Activated CD8-positive, alpha-beta memory T cell treated with anti-CD3 and anti-CD28 coated beads, Interleukin-2, amount 10 ng/mL, durations not matched to agents 7 days and 5 days (primary cell): ENCODE measurements at places on chromosomes 1 and 21. TPM values are rescaled to one million over a fixed set of nuclear protein-coding genes. Genes with fewer than 3 reads are reported as not detected.

DNA sequence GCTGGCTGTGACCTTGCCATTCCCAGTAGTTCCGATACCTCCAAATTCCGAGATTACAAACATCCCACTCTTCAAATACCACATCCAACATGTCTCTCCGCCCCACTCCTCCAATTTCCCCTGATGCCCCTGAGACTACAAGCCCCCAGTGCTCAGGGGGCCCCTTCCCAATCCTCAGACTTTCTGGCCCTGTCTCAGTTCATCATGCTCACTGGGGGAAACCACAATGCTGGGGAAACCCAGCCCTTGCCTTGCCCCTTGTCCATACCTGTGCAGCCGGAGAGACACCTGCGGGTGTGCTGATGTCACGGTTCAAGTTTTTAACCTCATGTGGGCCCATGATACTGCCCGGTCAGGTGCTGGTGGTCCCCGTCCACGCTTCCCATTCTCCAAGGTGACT is 226.6 kb downstream of the CAMTA1 start:
- H3K36me3 ChIP-seq = no peaks in the 10 kb centered on the region
- H3K27me3 ChIP-seq = no peaks in the 10 kb centered on the region
- no peak overlapping the region for H3K27ac ChIP-seq
- no peak for DNase-seq

TFF2 gene
- total RNA-seq = not detected

GRCh38 chr1:155860970-155861510 is 1.7 kb downstream of the SYT11 start:
- no peak for DNase-seq
- H3K4me1 ChIP-seq = peaks cover 45% of the 10 kb centered on the region
- peaks cover 8% of the 10 kb centered on the region for H3K36me3 ChIP-seq
- H3K27me3 ChIP-seq = no peaks in the 10 kb centered on the region

NSUN4 gene
- 20.6 TPM for total RNA-seq

DNA sequence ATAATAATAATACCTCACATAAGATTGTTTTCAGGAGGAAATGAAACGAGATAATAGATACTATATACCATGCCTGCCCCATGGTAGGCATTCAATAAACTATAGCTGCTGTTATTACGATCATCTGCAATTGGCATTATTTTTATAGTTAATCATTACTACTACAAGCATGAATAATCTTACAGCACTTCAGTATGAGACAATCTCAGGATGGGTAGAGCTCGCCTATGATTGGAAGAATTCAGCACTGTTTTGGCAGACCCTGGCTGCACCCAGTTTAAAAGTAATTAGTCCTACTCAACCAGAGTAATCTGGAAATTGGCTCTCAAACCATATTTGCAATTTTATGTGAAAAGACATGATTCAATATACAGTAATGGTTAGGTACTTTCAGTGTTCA is 105.0 kb upstream of the DPYD start:
- DNase-seq = no peak
- H3K4me3 ChIP-seq = no peak overlapping the region
- H3K27me3 ChIP-seq = peaks cover 16% of the 10 kb centered on the region
- peaks cover 2% of the 10 kb centered on the region for H3K4me1 ChIP-seq
- H3K27ac ChIP-seq = no peak overlapping the region
- no peaks in the 10 kb centered on the region for H3K36me3 ChIP-seq

SPRR1A gene
- total RNA-seq = not detected

- DNase-seq = no peak
- H3K36me3 ChIP-seq = no peaks in the 10 kb centered on the region
- no peak overlapping the region for H3K4me3 ChIP-seq
- peaks cover 8% of the 10 kb centered on the region for H3K27me3 ChIP-seq
Measured at GRCh38 chr1:51933344-51933743, 54.8 kb upstream of the NRDC start.

- H3K4me3 ChIP-seq = no peak overlapping the region
- no peaks in the 10 kb centered on the region for H3K36me3 ChIP-seq
- H3K4me1 ChIP-seq = peaks cover 2% of the 10 kb centered on the region
Measured at GRCh38 chr1:109610609-109611307, 8.7 kb downstream of the GNAT2 start.

DNA sequence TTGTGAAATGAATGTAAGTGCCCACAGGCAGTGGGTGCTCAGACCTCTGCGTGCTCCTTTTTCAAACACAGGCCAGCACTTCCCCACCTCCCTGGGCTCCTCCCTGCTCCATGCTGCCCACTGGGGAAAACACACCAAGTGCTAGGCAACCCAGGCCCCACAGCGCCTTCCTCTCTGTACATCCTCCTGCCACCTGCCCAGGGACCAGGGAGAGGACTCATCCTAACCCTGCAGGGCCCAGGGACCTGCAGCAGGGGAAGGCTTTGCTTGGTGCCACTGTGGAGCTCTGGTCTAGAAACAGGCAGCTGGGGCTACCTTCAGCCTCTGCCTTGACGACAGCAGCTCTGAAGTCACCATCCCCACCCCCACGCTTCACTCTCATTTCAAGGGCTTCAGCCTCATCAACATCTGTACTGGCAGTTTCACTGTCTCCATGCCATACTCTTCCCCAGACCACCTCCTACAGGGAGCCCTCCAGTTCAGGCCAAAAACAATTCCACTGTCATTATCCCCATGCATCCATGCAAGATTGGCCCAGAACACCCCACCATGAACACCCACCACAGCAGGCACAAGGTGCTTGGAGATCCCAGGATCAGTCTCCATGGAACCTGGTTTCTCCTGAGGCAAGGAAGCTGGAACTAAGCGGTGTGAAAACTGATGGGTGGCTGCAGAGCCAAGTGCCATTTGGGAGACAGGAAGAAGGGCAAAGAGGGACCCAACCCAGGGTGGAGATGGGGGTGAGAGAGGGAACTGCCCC is 1.1 kb downstream of the IGSF8 start:
- peak overlapping the region; percentile 86 for H3K4me3 ChIP-seq
- H3K4me1 ChIP-seq = peaks cover 35% of the 10 kb centered on the region
- H3K27me3 ChIP-seq = no peaks in the 10 kb centered on the region
- H3K36me3 ChIP-seq = peaks cover 4% of the 10 kb centered on the region
- peak overlapping the region; percentile 72 for H3K27ac ChIP-seq

DNA sequence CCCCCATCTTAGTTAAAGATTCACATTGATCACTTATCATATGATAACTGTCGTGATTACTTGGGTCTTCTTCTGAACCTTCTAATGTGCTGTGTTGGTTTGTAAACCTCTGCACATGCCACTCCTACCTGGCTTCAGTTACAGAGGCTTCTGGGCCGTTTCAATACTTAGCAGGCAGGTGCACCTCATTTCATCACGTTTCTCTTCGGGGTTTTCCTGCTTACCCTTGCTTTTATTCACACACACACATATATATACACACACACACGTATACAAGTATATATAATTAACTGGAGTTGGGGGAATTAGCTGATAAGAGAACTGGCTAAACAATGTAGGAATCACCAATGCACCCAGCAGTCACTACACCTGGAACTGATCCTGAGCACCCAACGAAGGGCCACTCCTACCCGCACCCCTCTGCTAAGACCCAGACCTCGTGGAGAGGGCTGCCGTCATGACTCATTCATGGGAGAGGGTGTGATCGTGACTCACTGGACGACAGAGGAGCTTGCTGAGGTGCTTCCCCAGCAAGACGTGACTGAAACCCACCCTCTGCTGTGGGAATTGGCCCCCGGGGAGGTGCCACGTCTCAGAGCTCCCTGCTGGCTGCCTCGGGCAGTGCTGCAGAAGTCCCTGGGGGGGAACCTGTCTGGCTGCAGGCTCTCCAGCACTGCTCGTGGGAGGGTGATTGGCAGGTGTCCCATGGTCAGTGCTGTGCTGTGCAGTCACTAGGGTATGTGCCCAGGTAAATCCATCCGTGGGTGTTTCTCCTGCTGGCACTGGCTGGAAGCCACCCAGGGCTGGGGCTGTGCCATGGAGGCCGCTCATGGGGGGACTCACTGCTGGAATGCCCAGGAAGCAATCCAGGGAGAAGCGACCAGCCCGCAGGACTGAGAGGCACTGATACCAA is 166.6 kb downstream of the DYRK1A start:
- peaks cover 4% of the 10 kb centered on the region for H3K4me1 ChIP-seq
- no peaks in the 10 kb centered on the region for H3K36me3 ChIP-seq
- peak; percentile 57 for DNase-seq
- no peak overlapping the region for H3K27ac ChIP-seq

GRCh38 chr1:223700388-223700918 is 11.9 kb upstream of the CAPN2 start:
- H3K36me3 ChIP-seq = no peaks in the 10 kb centered on the region
- no peak for DNase-seq
- H3K4me3 ChIP-seq = no peak overlapping the region
- no peaks in the 10 kb centered on the region for H3K27me3 ChIP-seq
- no peak overlapping the region for H3K27ac ChIP-seq
- H3K4me1 ChIP-seq = peaks cover 38% of the 10 kb centered on the region

NUF2 gene
- 82.9 TPM for total RNA-seq

MX2 gene
- total RNA-seq = 65.1 TPM

DNA sequence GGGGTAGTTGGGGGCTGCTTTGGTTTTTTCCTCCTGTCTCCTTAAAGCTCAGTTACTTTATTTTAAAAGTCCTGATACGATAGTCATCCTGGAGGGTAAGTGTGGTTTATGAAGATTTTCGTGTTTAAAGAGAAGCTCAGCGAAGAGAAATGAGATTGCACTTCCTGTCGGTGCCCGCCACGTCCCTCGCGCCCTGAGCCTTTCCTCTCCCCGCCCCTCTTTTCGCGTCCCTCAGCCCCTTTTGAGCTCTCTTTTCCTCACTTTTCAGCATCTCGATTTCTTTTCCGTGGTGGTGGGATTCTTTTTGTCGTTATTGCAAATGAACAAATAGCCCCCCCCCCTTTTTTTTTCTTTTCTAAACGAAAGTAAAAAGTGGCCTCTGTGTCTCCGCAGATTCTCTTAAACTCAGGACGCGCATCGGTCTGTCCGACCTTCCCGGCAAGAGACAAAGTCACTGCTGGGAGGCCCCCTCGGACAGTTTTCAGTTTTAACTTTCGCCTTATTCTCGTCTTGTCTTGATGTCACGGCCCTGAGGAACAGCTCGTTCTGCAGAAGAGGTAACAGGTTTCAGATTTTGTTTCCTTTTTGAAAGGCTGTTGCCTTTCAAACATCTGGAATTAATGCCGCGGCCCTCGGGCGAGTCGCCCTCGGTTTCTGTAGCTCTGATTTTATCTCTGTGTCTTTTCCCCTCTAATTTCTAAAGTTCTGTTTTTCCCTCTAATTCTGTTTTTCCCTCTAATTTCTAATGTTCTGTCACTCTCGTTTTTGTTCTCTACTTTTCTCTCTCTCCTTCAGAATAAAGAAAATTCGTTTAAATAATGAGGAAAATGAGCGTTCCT is 1.0 kb upstream of the DMRTA2 start:
- H3K27ac ChIP-seq = peak overlapping the region; percentile 48
- H3K27me3 ChIP-seq = peaks cover 90% of the 10 kb centered on the region
- peak overlapping the region; percentile 79 for H3K4me3 ChIP-seq
- no peak for DNase-seq
- H3K36me3 ChIP-seq = peaks cover 5% of the 10 kb centered on the region

GREM2 gene
- total RNA-seq = not detected

FYB2 gene
- not detected for total RNA-seq

DNA sequence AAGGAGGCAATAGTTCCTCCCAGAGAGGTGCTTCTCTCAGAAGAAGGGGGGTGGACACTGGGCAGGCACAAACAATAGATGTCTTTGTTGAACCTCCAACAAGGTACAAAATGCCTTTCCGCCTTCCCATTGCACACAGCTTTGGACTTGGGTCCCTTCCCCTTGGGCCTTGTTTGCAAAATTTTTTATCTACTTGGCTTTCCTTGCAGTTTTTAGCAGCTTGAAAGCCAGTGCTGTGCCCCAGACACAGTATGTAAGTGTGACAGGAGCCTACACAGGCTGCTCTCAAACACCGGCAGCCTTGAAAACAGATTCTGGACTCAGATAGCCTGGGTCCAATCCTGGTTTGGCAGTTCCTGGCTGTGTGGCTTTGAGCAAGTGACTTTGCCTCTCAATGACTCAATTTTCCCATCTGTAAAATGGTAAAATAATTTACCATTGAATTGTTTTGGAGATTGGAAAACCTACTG is 43.0 kb downstream of the ELAPOR1 start:
- H3K27ac ChIP-seq = no peak overlapping the region
- no peak overlapping the region for H3K4me3 ChIP-seq
- DNase-seq = no peak
- H3K36me3 ChIP-seq = no peaks in the 10 kb centered on the region
- H3K4me1 ChIP-seq = peaks cover 9% of the 10 kb centered on the region

GRCh38 chr1:6321205-6321604 is 60.3 kb upstream of the GPR153 start:
- H3K4me1 ChIP-seq = peaks cover 2% of the 10 kb centered on the region
- no peaks in the 10 kb centered on the region for H3K27me3 ChIP-seq
- DNase-seq = no peak
- no peak overlapping the region for H3K27ac ChIP-seq
- H3K36me3 ChIP-seq = peaks cover 3% of the 10 kb centered on the region
- no peak overlapping the region for H3K4me3 ChIP-seq

DNA sequence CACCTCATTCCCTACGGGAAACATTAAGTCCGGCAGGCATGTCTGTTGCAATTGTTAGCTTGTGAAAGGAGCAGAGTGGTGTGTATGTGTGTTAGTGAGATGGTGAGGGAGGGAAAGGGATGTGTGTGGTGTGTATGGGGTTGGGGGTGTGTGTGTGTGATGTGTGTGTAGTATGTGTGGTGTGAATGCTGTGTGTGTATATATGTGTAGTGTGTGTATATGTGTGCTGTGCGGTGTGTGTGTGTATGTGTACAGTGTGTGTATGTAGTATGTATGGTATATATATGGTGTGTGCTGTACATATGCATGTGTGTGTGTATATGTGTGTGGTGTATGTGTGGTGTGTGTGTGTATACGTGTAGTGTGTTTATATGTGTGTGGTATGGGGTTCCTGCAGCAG is 20.8 kb upstream of the BLACAT1 start:
- peaks cover 21% of the 10 kb centered on the region for H3K4me1 ChIP-seq
- DNase-seq = no peak
- H3K4me3 ChIP-seq = no peak overlapping the region
- peaks cover 3% of the 10 kb centered on the region for H3K36me3 ChIP-seq
- no peak overlapping the region for H3K27ac ChIP-seq

DNA sequence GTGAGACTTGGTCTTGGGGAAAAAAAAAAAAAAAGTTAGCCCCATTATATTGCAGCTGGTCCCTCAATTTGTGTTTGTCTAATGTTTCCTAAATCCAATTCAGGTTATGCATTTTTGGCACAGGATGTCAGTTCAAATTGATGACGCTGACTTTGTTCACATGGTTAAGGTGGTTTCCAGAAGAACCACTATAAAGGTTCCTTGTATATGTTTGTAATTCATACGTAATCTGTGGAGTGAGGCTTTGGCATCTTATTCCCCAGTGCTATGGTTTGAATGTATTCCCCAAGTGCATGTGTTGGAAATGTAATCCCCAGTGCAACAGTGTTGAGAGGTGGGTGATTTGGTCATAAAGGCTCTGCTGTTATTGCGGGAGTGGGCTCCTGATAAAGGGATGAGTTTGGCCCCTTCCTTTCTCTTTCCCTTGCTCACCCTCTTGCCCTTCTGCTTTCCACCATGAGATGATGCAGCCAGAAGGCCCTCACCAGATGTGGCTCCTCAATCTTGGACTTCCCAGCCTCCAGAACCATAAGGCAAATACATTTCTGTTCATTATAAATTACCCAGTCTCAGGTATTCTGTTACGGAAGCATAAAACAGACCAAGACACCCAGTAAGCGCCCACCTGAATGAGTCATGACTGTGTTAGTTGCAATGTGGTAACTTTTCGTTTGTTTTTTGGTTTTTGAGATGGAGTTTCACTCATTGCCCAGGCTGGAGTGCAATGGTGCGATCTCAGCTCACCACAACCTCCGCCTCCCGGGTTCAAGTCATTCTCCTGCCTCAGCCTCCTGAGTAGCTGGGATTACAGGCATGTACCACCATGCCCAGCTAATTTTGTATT is 19.5 kb upstream of the HLCS start:
- H3K36me3 ChIP-seq = peaks cover 1% of the 10 kb centered on the region
- H3K4me3 ChIP-seq = no peak overlapping the region
- H3K27me3 ChIP-seq = peaks cover 6% of the 10 kb centered on the region
- peaks cover 37% of the 10 kb centered on the region for H3K4me1 ChIP-seq
